ENCODE measurements at places on chromosomes 1 and 21.

DNA sequence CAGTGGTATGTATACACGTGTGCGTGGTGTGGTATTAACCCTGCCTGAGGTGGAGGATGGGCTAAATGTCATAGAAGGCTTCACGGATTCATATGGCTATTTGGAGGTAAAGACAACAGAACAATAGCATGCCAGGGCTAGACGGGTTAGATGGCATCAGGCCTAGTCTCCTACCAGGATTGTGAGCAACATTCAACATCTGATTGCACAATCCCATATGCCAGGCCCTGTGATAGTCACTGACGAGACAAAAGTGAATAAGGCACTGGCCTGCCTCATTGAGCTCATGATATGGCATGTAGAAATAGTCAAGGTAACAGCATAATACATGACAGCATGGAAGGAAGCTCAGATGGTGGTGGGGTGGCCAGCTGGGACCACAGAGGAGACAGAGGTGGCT is 167.1 kb upstream of the BEND5 start:
- no peak for DNase-seq

DNA sequence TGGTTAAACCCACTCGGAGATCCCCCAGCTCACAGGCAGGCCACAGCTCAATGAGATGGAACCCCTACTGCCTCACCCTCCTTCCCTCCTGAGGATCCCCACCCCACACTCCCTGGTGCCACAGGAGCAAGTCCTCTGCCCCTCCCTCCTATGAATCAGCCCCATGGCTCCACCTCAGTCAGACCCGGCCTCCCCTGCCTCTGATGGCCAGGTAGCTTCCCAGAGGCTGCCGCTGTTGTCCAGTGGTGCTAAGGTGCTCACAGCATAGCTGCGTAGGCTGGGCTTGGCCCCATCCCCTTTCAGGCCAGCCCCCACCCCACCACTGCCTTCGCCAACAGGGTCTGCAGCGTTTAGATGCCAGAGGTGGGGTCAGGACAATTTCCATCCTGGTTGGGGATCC is 98.5 kb upstream of the IGSF21 start:
- no peak for DNase-seq

DNA sequence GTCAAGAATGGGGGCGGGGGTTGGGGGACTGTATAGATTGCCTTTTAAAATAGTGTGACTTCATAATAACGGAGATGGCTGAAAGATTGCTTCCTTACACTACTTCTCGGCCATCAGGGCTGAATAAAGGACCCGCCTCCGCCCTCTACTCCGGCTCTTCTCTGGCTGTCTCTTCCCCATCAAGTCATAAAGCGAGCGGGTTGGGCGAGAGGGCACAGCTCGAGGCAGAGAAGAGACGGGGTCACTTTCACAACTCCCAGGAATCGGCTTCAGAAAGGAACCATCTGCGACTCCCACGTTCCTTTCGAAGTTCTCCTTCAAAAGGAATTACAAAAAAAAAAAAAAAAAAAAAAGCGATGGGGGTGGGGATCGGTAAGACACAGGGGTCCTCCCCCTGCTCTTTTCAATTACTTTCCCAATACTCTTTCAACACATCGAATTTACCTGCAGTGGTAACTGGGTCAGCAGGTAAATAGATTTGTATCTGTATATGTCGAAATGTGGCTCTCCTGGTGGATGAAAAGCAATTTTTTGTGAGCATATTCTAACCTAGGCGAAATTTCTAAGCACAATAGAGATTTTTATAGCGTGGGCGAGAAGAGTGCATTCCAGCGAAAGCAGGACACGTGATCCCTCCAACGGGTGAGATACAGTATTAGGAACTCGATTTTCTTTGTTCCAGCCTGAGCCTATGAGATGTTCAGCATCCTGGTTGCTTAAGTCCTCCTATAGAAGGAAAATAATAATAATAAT is 2.0 kb downstream of the LRRC7 start:
- DNase-seq, result no peak

- DNase-seq, result peak; percentile 10
These were observed at the start of gene CD244 for GRCh38 chr1:160862203-160863060. Gene CD244, minus strand, starts transcription at chr1:160862887. Its CDS starts 210 bp downstream, at chr1:160862677.

GRCh38 chr1:18041102-18041501 is 66.5 kb upstream of the IGSF21 start:
- DNase-seq, result no peak

GRCh38 chr1:111837393-111837792 is 81.7 kb downstream of the DDX20 start:
- DNase-seq, result no peak

DNA sequence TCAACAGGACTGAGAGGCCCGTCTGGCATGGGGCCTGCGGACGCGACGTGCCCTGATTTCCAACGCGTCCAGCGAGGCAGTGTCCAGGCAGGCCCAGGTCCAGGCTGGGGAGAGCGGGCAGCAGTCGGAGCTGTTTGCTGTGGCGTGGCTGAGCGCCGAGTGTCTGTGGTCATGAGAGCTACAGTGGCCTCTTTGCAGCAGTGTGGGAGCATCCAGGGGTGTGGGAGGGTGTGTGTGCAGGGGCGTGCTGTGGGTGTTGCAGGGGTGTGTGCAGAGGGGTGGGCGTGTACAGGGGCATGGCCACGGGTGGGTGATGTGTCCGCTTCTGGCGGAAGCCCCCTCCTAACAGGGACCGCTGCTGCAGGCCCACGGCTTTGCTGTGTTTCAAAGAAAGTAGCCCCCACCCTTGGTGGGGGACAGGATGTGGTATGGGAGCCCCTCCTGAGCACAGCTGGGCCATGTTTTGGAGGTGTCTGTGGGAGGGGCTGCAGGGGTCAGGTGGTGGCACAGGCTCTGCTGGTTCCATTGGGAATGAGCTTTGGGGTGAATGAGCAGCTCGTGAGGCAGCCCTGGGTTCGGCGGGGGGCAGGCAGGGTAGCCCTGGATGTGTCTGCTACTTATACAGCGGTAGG is 17.7 kb downstream of the PLCH2 start:
- DNase-seq, result no peak

- no peak for DNase-seq
These were observed 31.9 kb downstream of the CFAP74 start for GRCh38 chr1:1971688-1972087.

DNA sequence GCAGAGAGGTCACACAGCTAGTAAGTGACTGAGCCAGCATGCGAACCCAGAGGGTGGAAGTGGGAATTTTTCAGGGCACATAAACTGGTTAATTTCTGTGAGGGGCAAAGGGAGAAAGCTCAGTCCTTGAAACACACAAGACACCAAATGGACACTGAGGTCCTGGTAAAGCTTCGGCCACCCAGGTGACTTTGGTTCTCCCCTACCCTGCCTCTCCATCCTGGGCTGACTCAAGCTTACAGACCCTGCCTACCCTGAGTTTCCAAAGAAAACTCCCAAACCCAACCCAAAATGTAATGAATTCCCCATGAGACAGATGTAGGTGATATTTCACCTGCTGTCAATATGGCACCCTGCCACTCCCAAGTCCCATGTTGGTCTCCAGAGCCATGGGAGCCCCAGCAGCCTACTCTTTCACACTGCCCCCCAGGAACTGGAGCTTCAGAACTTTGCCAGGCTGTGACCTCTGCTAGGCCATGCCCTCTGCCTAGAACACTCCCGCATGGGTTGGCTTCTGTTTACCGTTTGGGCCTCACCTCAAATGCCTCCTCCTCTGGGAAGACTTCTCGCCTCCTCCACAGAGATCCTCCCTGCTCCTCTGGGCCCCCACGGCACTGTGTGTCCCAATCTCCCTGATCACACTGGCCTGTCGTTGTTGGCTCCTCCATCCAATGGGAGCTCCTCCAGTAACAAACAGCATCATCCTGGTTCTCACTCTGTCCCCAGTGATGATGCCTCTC is 3.7 kb upstream of the LRP8 start:
- DNase-seq, result no peak

All from A172 (cell line).